ENCODE measurements at places on chromosomes 12 and 14. TPM values are rescaled to one million over a fixed set of nuclear protein-coding genes. Genes with fewer than 3 reads are reported as not detected.

DNA sequence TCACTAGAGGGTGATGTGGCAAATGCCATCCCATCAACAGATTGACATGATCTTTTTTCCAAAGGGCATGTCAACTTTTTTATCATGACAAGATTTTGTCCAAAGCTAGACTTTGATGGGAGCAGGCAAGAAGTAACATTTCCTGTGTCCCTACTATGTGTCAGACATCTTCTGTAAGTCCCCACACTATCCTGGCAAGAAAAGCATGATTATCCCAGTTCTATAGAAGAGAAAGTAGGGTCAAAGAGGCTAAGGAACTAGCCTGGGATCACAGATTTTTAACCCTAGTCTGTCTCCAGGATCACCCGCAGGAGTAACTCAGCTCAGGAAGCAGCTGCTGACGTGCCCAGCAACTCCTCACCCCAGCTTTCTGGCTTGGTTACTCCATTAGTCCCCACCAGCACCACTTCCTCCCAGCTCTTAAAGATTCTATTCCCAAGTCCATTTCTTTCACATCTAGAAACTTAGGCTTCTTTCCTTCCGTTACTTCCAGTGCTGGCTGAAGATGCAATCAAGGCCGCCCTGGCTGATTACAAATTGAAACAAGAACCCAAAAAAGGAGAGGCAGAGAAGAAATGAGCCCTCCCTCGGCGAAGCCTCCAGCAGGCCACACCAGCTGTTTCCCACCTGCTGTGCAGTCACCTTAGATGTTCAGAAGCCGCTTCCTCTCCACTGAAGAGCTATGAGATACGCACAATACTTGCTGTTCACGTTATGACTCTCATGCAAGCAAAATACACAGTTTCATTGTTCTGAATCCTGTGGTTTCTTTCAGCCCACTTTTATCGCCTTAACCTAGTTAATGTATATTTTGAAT, 6.2 kb downstream of the ISCU start:
- DNase-seq = no peak

- DNase-seq = no peak
Observed at GRCh38 chr12:58765653-58766512, 154.4 kb downstream of the LRIG3 start.

DNA sequence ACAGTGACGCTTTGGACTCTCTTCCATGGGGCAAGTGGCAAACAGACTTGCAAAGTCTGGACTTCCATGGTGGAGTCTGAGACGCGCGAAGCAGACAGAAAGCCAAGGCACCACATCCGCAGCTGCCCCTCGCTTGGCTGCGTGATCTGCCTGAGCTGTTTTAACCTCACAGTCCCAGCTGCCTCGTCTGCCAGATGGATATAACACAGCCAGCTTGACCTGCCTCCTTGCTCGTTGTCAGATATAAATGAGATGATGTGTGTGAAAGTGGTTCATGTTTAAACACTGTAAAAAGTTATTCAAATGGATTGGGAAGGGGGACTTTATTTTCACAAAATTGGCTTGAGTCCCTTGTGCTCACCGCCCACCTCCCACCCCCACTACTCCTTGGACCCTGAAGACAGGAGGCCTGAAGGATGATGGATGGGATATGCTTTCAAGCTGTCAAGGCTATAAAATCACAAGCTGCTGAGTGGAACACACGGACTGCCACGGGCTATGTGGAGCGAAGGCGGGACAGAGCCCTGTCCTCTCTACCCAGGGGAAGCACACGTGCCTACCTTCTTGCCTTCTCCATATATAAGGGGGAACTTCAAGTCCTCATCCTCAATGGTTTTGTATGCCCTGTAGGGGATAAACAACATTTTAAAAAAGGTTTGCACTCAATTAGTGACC, 226.9 kb downstream of the MON2 start:
- DNase-seq = no peak

GRCh38 chr12:97288531-97288930, 174.1 kb upstream of the RMST start:
- no peak for DNase-seq

Gene PTHLH
- 7.5 TPM for polyA plus RNA-seq

Gene CCDC196
- not detected for polyA plus RNA-seq
